ENCODE measurements at places on chromosomes 1 and 21.

DNA sequence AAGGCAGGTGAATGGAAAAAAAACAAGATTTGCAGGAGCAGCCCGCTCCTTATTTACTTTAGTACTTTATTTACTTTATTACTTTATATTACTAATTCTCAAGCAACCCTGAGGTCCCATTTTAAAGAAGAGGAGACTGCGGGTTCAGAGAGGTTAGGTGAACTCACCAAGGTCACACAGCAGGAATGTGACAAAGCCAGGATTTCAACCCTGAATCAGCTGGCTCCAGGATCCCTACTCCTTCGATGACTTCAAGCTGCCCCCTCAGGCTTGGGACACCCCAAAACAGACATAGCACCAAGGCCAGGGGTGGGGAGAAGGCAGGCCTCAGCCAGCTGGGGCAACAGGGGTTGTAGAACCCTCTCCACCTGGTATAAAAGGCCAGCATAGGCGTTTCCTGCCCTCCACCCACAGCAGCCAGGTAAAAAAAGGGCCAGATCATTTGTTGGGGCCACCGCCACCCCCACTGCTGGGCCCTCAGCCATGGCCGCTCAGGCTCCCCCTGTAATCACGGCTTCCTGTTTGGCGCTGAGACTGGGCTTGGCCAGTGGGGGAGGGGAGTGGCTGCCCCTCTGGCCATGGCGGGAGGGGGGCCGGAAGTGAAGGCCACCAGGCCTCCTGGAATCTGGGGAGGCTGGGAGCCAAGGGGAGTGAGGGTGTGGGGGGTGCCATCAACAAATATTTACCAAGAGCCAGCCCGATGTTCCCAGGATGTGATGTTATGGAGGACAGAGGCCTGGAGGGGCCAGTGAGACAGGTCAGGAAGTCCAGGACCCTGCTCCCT, 6.6 kb downstream of the SDC3 start:
- no peak for DNase-seq

DNA sequence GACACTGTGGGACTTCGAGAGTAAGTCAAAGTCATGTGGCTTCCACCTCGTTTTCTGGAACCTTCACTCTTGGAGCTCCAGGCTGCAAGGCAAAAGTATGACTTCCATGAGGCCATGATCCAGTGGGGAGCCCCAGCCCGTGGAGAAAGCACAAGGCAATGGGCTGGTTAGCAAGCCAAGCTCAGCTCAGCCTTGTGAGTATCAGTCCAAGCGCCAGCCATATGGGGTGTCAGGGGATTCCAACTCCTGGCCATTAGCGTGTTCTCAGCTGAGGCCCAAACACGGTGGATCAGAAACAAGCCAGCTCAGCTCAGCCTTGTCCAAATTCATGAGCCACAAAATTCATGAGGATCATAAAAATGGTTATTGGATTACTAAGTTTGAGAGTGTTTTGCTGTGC, 261.0 kb downstream of the RHOU start:
- DNase-seq: peak; percentile 81

DNA sequence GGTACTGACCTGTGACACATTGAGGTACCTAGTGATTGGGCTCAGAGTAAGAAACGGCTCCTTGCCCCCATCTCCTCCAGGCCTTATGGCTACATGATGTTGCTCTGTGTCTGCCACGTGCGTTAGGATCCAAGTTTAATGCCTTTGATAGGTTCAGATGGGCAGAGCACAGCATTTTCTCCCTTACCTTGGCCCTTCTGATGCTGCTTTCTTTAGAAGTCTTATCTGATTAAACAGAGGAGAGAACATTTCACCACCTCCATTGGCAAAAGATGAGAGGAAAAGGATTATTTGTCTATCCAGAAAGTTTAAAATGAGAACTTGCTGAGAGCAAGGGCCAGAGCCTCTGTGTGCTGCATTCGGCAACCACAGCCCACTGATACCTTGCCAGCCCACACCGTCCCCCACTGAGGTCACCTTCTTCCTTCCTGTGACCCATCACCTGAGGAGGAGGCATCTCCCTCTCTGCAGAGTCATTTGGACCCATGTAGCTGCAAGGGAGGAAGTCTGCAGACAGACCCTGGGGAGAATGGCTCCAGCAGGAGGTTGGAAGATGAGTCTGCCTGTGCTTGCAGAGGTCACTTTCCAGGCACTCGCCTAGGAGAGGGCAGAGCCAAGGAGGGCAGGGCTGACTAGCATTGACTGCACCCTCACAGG, 16.7 kb downstream of the SHISA4 start:
- no peak for DNase-seq

DNA sequence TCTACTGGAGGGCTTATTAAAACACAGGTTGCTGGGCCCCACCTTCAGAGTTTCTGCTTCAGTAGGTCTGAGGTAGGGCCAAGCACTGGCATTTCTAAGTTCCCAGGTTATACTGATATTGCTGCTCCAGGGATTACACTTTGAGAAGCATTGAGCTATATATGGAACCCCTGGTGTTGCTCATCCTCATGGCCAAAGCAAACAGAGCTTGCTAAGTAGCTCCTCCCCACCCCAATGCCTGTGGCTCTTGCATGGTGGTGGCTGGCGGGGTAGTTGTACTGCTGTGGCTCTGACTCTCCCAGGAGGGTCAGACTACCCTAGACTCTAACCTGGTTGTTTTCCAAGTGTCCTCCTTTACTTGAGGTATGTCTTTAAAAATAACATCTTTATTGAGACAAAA, 143.6 kb downstream of the SPATA46 start:
- no peak for DNase-seq

GRCh38 chr21:41006636-41007035, 159.7 kb upstream of the DSCAM start:
- DNase-seq: no peak

- DNase-seq: no peak
Observed at GRCh38 chr1:167387251-167387910, 130.9 kb downstream of the CD247 start.

DNA sequence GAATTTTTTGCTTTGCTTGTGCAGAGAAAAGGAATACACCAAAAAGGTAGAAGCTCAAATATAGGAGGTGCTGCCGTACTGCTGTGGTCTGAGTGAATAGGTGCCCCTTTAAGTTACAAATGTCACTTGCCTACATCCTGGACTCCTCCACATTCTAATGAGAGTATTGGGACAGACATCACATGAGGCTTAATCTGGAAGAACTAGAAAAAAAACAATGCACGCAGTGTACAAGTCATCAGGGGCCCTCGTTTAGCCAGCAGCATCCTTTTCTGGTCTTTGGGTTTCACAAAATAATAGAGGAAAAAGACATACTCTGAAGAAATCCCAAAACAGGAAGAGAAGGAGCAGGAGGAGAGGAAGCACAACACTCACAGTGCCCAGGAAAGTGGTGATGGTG, 89.3 kb downstream of the SLC44A5 start:
- DNase-seq: no peak

DNA sequence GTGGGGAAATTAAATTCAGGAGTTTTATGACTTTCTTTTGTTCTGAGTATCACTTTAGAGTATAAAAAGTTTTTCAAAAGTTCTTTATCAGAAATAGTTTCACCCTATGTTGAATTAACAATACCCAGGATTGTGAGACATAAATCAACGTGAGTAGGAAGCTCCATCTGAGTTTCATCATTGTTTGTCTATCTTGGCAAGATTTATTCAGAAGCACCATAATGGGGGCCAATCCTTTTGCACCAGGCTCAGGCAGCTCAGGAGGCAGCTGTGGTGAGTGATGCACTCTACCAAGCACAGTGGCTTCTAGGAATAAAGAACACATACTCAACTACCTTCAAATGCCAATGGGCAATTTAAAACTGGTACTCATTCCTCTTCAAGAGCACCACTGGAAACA, 12.0 kb downstream of the CREG1 start:
- no peak for DNase-seq

DNA sequence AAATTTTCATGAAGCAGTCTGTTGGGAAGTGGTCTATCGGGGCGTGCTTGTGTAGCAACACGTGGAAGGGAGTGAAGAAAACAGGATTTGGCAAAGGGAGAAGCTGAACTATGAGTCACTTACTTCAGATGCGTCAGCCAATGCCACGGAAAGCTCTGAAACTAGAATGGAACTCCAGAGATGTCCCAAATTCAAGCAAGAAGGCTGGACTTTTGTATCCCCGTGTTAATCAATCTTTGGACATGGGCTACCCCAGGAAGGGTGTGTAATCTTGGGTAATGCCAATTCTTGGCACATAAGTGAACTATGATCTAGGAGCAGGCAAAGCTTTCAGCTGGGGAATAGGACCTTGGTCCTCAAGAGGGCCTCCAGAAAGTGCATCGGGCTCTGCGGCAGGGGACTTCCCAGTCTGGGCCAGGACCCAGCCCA, 102.6 kb downstream of the ADSS2 start:
- DNase-seq: no peak

GRCh38 chr1:55957276-55957675, 622.1 kb downstream of the PLPP3 start:
- DNase-seq: no peak

DNA sequence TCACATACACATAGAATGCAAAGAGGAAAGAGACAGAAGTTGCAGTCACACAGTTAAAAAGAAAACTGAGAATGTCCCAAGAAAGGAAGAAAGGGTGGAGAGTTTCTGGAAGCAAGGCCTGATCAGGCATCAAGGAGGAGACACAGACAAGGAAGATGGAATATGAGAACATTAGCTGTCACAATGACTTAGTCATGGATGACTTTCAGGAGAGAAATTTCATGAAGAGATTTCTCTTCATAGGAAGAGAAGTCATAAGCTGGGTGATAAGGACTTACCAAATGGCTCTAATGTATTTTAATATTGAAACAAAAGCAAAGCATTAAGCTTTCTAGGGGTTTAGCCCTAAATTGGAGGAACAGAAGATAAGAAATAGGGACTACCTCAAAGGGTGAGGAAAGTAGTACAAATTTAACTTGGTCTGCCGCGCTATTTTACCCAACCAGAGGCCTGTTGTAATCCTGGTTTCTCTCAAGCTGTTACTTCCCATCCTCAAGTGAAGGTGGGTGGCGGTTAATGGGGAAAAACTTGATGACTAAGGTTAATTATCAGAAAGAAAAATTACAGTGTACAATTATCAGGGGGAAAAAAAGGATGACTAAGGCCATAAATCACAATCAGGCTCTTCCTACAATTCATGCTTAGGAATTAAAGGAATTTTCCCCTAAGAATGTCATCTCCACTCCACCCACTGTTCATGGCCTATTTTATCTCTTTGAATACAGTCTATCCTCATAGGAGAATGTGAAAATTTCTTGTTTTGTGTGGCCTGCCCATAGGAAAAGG, 93.9 kb upstream of the ADGRL2 start:
- DNase-seq: no peak

DNA sequence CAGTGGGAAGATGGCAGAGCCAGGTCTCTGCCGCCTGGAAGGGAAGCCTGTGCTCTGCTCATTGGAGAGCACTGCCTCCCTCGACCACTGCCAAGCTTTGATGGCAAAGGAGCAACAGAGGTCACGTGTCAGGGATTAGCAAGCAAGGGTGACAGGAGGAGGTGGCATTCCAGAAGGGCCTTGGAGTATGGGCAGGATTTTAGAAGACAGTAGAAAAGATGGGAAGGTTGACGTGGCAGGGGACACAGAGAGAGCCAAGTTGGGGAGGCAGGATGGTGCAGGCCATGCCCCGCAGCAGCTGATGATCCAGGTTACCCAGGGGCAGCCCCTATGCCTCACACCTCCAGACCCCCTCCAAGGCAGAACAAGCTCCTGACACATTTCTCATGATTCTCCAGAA, 21.9 kb upstream of the LBR start:
- no peak for DNase-seq

- no peak for DNase-seq
Observed at GRCh38 chr21:29144736-29145353, 14.4 kb downstream of the MAP3K7CL start.

DNA sequence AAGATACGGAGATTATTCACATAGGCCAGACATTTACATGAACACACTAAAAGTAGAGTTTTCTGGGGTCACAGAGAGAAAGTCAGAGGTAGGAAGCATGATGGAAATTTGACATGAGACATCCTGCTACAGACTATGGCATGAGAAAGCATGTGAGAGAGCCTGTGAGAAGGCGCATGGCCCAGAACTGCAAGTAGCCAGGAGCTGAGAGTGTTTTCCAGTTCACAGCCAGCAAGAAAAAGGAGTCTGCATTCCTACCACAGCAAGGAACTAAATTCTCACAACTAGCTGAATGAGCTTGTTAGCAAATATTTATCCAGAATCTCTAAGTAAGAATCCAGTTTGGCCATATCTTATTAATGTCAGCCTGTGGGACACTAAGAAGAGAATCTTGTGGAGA, 673.3 kb downstream of the BRINP3 start:
- no peak for DNase-seq

DNA sequence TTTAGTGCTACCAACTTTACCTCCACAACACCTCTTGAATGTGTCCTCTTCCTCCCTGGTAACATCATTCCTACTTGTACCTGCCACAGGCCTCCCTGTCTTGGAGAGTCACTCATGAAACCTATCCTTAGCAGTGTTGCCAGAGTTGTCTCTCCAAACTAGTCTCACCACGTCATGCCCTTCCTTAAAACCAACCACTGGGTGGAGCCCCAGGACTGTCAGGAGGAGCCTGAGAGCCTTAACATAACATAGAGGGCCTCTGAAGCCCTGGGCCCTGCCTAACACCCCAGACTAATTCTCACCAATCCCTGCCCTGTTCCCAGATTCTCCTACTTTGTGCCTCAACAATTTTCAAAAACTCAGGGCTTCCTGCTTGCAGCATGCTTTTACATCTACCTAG, 65.3 kb downstream of the ZNF697 start:
- no peak for DNase-seq

GRCh38 chr1:156853761-156854160, 5.2 kb downstream of the INSRR start:
- no peak for DNase-seq
